ENCODE measurements at places on chromosomes 5 and 9. TPM values are rescaled to one million over a fixed set of nuclear protein-coding genes. Genes with fewer than 3 reads are reported as not detected.

Gene CDH6
- polyA plus RNA-seq: 0.12 TPM

Gene PDZD2
- polyA plus RNA-seq: 5.8 TPM

Gene PCDHGA6
- polyA plus RNA-seq: not detected

Gene MCTP1
- polyA plus RNA-seq: 1.4 TPM

Gene KYAT1
- 36.9 TPM for polyA plus RNA-seq

Gene LCN1
- 0.37 TPM for polyA plus RNA-seq

Gene GRIA1
- 1.6 TPM for polyA plus RNA-seq

Gene ZNF608
- 61.3 TPM for polyA plus RNA-seq

Gene LRRTM2
- 0.70 TPM for polyA plus RNA-seq

Gene FBLL1
- polyA plus RNA-seq: not detected

Gene C9orf153
- 0.97 TPM for polyA plus RNA-seq

Gene JAKMIP2
- polyA plus RNA-seq: 20.0 TPM

Gene TLX3
- not detected for polyA plus RNA-seq

Gene LCN6
- not detected for polyA plus RNA-seq

Gene SPATA31A5
- not detected for polyA plus RNA-seq

Gene COL5A1
- polyA plus RNA-seq: 50.7 TPM

Gene C9
- not detected for polyA plus RNA-seq

Gene ACOT12
- polyA plus RNA-seq: not detected

Gene PTGDS
- 3.4 TPM for polyA plus RNA-seq

Gene DNAJC18
- polyA plus RNA-seq: 37.2 TPM

Gene KIAA1191
- 134 TPM for polyA plus RNA-seq

Data from cardiac muscle cell (in vitro differentiated cells and primary cell).